Ureter (tissue), 1 donor: ENCODE measurements at places on chromosomes 13 and 19.

GRCh38 chr19:39425744-39426143, 10.0 kb downstream of the RPS16 start:
- DNase-seq = no peak

DNA sequence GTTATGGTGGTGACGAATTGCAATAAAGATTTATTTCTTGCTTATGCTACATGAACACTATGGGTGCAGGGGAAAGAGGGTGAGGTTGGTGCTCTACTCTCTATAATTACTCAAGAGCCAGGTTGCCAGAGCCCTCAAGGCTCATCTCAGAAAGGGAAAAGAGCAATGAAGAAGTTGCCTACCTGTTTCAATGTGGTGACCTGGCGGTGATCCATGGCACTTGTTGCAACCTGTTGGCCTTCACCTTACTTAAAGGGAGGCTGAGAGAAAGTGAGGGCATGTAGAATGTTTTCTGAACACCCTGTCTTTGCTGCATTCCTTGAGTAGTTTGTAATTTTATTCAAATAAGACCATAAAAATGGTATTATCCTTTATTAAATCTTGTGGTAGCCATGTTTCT, 394.4 kb downstream of the GPC6 start:
- no peak for DNase-seq

- DNase-seq = no peak
Measured at GRCh38 chr13:49733181-49733951, 42.1 kb upstream of the EBPL start.

GRCh38 chr19:41309180-41310032, 566 bp upstream of the CCDC97 start:
- no peak for DNase-seq

DNA sequence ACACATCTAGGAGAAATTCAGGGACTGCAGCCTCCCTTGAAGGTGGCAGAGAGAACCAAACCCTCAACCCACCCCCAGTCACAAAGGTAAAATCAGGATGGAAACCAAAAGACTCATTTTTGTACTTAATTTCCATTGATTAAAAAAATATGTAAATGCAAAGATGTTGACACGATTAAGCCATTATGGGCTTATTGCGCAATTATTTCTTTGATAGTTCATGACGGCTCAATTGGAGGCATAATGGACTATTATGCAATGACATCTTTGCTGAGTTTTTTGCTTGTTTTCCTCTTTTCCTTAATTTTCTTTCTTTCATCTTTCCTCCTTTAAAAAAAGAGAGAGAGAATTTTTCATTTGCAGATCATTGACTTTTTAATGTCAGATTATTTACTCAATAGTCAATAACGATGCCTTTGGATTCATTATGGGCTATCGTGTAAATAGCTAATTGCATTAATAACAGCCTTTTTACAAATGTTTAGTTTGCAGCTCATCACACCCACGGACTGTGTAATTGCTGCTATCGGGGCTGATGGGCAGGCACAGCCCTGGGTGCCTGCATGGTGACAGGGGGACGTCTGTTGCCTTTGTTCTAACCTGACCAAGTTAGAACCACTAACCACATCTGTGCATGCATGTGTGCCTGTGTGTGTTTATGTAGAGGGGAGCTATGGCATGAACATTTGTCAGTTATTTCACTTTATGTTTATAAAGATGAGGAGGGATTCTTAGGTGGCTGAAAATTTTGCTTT, 482.4 kb upstream of the TSHZ3 start:
- no peak for DNase-seq

DNA sequence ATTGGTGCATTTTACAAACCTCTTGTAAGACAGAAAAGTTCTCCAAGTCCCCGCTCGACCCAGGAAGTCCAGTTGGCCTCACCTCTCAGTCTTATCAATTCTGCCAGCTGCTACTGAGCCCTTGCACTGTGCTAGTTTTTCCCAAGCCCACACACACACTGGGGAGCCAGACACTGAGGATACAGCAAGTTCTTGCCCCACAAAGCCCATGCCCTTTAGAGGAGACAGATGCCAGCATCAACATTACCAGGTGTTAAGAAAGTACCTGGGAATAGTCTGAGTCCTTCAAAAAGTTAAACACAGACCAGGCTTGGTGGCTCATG, 175.0 kb downstream of the PTPRS start:
- no peak for DNase-seq

GRCh38 chr13:94947965-94948371, 235.6 kb upstream of the SOX21 start:
- no peak for DNase-seq

- no peak for DNase-seq
Measured at GRCh38 chr13:70720386-70720785, 612.1 kb upstream of the KLHL1 start.

DNA sequence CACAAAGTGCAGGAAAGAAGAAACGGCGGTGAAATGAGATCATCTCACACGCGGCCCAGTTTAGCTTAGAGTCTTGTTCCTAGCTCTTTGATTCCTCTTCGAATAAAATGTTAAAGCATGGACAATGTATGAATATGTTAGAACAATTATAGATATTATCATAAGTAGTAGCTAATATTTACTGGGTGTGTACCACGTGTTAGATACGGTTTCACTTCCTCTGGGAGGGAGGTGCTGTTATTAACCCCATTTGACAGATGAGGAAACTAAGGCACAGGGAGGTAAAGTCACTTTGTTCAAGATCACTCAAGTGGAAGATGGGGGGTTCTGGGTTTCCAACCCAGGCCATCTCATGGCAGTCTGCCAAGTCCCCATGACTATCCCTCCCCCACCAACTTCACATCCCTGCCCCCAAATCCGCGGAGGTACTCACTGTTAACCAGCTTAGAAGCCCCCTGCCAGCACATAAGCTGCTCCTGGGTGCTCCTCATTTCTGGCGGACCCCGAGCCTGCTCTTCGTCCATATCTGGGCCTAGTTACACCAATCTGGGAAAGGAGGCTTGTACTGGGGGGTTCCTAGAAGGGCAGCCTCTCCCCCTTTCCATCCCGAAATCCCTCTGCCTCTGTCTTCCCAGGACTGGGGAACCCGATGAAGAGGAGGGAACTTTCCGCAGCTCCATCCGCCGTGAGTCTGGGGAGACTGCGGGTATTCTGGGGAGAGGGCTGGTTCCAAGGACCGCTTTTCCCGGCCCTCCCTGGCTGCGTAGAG, 1.0 kb upstream of the FXYD7 start:
- no peak for DNase-seq

- DNase-seq = no peak
Measured at GRCh38 chr19:831407-832369, 4.1 kb downstream of the AZU1 start.
